Bronchial epithelial cell (primary cell): ENCODE measurements at places on chromosomes 6 and 20. TPM values are rescaled to one million over a fixed set of nuclear protein-coding genes. Genes with fewer than 3 reads are reported as not detected.

The ABHD16B gene
- total RNA-seq = not detected in 2 replicates

GRCh38 chr6:138246650-138247440 lies 28.6 kb upstream of the PBOV1 start:
- DNase-seq = peak; percentile 12

- no peak for DNase-seq
Observed at GRCh38 chr6:8110117-8110721, 7.9 kb upstream of the EEF1E1 start.

- peak; percentile 68 for DNase-seq
Observed at GRCh38 chr6:37648465-37649330, 49.0 kb downstream of the MDGA1 start.

DNA sequence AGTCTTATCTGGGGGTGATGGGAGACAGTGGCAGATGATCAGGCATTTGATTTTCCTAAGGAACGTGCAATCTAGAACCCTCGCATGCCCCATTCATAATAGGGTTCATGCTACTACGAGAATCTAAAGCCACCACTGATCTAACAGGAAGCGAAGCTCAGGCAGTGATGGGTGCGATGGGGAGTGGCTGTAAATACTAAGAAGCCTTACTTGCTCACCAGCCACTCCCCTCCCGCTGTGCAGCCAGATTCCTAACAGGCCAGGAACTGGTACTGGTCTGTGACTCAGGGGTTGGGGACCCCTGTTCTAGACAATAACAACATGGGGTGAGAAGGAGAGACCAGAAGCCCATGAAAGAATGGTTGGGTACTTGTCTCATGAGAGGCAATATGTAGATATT lies 4.5 kb downstream of the TREML4 start:
- no peak for DNase-seq

DNA sequence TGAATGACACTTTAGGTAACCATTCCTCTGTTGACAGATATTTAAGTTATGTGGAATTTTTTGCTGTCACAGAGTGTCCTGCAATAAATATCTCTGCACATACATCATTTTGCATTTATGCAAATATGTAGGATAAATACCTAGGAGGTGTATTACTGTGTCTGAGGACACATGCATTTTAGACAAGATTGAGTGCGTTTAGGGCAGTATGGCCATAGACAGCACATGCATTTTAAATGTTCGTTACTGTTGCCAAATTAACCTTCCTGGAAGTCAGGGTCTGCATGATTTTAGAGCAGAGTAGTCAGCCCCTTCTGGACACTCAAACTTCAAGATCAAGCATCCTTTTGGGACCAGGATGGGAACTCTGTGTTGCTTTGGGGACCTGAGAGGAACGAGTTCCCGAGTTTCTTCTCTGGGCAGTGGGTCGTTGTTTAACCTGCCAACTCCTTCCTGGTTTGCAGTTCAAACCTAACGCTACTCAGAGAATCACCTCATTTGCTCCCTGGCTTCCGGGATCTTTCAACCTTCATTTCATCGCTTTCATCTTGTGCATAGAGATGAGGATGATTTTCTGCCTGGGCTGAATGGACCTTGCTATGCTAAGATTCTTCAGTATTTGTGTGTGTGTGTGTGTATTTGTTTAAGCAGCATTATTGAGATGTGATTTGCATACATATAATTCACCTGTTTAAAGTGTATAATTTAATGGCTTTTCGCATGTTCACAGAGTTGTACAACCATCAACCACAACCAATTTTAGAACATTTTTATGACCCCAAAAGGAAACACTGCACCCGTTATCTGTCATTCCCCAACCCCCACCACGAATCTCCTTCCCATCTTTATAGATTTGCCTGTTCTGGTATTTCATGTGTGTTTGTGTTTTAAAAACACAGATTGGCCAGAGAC lies 9.8 kb downstream of the BCAS4 start:
- DNase-seq = no peak

The CDH26 gene
- 2.4 and 8.4 TPM in 2 replicates for total RNA-seq

The TBXT gene
- total RNA-seq = not detected in 2 replicates

- no peak for DNase-seq
Observed at GRCh38 chr20:45115386-45115774, 406 bp upstream of the WFDC5 start.

The RBBP8NL gene
- under 0.01 and 1.0 TPM in 2 replicates for total RNA-seq

- DNase-seq = no peak
Observed at GRCh38 chr20:44401770-44402390, 46.4 kb downstream of the HNF4A start.

DNA sequence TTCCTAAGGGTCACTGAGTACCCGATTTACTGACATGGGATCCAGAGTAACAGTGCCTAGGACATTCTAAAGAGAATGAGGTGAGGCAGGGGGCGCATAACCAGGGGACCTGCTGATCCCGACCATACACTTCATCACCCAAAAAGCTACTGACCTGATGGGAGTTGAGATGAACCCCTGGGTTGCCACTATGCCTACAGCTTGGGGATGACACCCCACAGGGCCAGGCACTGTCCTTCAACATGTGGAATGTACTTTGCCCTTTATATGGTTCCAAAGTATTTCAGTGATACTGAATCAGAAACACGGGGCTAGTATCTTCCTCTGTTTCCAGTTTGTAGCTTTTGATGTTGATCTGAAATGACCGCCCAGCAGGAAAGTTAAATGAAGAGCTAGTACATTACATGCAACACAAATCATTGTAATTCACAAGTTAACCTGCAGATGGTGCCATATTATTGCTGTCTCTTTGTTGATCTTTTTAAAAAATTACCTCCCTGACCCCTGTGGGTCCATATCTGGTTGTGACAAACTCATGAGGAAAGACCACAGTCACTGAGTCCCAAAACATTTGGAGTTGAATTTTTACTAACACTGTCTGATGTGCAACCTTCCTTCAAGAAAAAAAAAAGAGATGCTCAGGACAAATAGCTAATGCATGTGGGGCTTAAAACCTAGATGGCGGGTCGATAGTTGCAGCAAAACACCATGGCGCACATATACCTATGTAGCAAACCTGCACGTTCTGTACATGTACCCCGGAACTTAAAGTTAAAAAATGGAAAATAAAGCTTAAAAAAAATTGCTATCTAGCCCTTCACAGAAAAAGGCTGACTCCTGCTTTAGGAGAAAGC lies 42.7 kb upstream of the GCNT2 start:
- peak; percentile 54 for DNase-seq

DNA sequence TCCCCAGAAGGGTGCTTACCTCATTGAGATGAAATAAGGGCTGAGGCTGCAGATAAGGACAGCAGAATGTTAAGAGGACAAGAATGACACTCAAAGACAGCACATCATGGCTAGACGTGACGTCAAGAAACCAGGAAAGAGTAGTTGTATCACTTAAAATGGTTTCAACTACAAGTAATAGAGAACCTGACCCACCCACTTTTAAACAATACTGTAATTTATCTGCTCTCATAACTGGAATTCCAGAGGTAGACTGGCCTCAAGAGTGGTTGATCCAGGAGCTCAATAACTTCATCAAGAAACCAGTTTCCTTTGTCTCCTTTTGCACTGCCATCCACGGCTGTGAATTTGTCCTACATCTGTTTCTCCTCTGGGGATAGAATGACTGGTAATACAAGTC lies 187.1 kb downstream of the EYA4 start:
- peak; percentile 10 for DNase-seq

DNA sequence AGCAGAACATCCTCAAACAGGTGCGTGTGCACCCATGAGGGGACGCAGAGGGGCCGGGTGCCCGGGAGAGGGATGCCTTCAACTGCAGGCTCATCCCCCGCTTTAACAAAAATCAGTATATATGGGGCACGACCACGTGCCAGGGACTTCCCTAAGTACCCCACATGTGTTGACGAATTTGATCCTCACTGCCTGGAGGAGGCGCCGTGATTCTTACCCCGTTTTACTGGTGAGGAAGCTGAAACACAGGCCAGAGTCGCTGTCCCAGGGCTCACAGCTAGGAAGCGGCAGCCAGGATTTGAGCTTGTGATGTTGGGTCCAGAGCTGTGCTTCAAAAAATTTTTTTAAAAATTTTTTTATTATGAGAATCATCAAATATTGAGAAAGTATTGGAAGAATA lies 44.8 kb downstream of the ITPR3 start:
- no peak for DNase-seq

DNA sequence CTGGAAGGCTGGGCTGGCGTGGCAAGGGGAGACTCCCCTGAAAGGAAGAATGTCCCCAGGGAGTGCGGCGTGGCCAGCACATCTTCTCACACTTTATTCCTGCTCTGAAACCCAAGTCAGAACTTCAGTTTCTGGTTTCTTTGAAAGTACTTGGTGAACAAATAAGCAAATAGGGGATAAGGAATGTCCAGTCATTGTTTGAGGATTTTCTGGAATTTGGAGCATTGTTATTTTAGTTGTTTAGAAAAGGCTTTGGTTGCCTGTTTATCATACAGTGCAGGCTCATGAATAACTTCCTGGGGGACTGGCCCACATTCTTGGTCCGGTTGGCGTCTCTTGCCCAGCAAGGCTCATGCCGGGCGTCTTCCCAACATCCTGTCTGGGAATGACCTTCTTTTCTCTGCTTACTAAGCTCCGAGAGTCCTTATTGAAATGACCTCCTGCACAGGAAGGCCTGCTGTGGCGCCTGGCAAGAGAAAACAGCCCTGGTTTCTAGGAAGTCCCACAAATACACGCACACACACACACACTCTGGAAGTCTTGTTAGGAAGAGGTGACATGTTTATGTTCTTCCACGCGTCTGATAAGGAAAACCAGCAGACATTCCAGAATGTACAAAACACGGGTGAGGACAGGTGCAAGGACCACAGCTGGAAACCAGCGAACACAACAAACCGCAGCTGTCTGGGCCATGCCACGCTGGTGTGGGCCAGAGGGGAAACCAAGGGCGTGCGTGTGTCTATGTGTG lies 71.9 kb downstream of the TMEM170B start:
- DNase-seq = peak; percentile 41

The SLC22A23 gene
- 18.7 and 20.6 TPM in 2 replicates for total RNA-seq

The HEY2 gene
- total RNA-seq = 0.13 TPM in 1 of 2 replicates, not detected in the other

- DNase-seq = no peak
Observed at GRCh38 chr6:130026859-130027258, 8.5 kb downstream of the L3MBTL3 start.

GRCh38 chr6:108285381-108285780 lies 9.5 kb upstream of the AFG1L start:
- DNase-seq = no peak

GRCh38 chr6:39896701-39897100 lies 37.6 kb downstream of the MOCS1 start:
- DNase-seq = no peak

DNA sequence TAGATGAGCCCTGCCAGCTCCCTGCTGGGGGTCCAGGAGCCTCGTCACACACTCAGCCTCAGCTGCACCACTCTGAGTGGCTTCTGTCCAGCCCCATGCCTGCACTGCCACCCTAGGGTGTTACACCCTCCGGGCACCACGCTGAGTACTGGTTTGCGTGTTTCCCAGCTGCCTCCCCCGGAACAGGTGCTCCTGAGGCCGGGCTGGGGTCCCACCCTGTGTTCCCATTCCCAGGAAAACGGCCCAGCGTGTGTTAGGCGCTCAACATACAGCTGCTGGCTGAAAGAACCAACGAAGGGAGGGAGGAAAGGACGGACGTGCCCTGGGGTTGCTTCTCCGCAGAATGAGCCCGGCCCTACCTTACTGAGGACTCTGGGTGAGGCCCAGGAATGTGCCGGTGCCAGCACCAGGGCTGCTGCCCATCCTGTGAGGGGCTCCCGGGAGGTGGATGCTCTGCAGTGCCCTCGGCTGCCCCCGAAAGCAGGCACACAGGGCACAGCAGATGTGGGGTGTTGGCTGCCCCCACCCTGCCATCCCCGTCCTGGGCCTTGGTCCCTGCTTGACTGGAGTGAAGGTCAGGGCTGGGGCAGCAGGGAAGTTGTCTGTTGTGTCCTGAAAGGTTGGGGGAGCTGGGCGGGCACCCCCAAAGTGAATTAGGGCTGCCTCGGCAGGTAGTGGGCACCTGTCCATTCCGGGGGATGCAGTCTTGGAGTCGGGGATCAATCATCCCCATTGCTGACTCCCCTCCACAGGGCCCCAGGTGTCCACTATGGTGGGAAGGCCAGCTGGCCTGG lies 16.3 kb downstream of the LAMA5 start:
- DNase-seq = no peak

The DEFB125 gene
- total RNA-seq = not detected in 2 replicates

The DUSP15 gene
- not detected in 2 replicates for total RNA-seq

The C6orf141 gene
- 7.8 and 10.8 TPM in 2 replicates for total RNA-seq

- no peak for DNase-seq
Observed at GRCh38 chr6:126535138-126535537, 195.2 kb downstream of the CENPW start.

DNA sequence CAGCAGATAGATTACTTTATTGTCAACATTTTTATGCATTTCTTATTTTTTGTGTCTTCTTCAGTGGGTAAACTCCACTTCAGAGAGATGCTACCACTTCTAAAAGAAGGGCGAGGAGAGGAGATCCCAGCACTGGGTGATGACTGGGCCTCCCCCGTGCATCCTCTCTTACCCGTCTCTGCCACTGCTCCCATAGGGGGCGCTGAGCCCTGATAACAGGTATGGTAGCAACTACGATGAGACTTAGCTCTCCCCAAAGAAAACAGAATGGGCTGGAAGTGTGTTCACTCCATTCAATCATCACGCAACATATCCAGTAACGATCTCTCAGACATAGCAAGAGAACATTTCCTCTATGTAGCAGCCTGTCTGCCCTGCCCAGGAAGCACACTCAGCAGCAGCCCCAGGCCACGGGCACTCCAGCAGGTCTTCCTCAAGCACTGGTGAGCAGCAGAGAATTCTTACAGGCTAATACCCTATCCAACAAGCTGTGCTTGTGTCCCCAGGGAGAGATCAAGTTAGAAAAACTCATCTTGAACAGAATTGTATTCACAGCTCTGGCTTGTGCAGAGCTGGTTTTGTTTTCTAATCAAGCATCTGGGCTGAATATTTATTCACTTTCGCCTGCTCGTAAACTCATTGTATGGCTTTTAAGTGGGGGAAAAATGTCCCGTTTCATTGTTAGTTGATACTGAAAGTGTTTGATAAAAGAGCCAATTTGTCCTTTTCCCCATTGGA lies 533.1 kb upstream of the CDH4 start:
- DNase-seq = peak; percentile 1

The PGC gene
- total RNA-seq = not detected in 2 replicates

GRCh38 chr20:62978561-62978943 lies 26.0 kb downstream of the SLC17A9 start:
- DNase-seq = no peak

DNA sequence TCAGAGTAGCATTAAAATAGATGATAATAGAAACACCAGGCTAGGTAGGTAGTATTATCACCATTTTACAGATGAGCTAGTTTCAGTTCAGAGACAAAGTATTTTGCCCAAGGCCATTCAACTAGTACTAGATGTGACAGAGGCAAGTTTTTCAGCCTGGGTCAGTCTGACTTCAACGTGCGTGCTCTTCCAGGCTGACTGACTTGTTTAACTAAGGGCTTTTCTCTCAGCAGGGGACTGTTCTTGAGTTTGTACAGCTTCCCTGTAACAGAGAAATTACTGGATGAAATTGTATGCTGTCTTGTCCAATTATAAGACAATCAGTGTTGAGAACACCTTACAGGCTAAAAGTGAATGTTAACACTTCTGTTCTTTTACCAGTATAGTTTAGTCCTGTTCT lies 333.5 kb upstream of the MAN1A1 start:
- DNase-seq = no peak

The CCN2 gene
- total RNA-seq = 1.3 and 2.6 TPM in 2 replicates

The TULP1 gene
- under 0.01 TPM in 1 of 2 replicates, not detected in the other for total RNA-seq
